ENCODE measurements at places on chromosomes 2 and 18.
A peak's percentile ranks its signal among the peaks of the same experiment; 100 is the strongest.

DNA sequence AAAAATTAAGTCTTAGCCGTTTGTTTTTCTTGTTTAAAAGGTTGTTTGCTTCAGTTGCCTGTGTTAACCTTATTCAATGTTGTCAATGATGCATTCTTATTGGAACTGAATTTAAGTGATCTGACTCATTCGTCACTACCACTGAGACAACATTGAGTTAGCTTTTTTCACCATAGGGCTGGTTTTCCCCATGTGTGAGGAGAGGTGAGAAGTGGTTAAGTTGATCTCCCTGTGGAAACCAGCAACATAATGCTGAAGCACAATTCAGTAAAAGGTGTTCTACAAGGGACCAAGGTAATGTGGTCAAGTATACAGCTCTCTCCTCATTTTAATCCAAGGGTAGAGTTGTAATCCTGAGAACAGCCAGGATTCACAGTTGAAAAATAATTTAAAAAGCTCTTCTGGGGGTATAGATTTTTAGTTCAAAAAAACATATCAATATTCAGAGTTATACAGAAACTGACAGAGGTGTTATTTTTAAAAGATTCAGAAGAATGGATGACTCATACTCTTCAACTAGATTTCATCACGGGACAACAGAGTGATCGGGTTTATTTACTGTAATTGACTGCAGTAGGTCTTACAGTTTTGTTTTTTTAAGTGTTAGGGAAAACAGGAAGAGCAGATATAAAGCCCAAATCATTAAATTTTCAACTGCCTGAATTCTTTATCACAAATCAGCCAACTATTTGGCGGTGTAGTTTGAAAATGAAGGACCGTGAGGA, 12.6 kb downstream of the NOP58 start:
- peak; percentile 62 for DNase-seq

DNA sequence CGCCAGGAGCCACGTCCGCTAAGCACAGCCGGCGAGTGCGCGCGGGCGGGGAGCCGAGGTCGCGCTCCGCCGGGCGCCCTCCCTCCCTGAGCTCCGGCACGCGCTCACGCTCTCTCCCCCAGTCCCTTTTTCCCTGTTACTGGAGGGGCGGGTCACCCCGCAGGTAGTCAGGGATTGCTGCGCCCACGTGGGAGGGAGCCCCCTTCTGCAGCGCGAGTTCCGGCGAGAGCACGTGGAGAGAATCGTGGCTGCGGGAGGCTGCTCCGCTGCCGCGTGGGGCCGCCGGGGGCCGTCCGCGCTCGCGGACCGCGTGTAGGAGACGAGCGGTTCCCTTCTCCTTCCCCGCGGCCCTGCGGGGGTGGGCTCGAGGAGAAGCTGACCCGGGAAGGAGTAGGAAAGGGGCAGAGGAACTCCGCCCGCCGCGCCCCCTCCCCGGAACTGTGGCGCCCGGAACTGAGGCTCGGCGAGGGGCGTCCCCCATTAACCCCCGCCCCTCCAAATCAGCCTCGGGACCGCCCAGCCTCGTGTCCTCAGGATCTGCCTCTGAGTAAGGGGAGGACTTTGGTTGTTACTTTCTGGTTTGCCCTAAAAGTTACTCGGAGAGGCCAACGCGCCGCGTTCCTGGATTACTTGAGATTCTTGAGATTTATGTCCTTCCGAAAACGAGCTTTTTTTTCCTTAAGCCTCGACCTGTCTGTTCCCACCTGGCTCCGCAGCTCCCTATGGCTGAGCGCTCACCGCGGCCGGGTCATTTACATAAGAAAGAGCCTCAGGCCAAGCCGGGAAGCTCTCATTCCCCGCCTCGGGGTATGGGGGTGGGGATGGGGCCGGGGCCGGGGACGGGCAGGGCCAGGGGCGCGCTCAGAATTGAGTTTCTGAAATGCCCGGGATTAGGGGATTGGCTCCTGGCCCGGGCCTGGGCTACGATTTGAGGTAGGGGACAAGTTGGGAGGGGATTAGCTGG, 1.1 kb downstream of the HK2 start:
- peak; percentile 88 for DNase-seq

- DNase-seq, result no peak
Measured at GRCh38 chr2:182281276-182281675, 145.6 kb downstream of the PDE1A start.

GRCh38 chr2:228731517-228731916, 539.6 kb downstream of the PID1 start:
- DNase-seq, result no peak

GRCh38 chr18:10329101-10329500, 125.3 kb upstream of the APCDD1 start:
- DNase-seq, result no peak

GRCh38 chr18:21444465-21445212, 155.9 kb downstream of the ESCO1 start:
- DNase-seq, result peak; percentile 41

- DNase-seq, result no peak
Measured at GRCh38 chr2:33166287-33166881, 219.6 kb downstream of the LTBP1 start.

DNA sequence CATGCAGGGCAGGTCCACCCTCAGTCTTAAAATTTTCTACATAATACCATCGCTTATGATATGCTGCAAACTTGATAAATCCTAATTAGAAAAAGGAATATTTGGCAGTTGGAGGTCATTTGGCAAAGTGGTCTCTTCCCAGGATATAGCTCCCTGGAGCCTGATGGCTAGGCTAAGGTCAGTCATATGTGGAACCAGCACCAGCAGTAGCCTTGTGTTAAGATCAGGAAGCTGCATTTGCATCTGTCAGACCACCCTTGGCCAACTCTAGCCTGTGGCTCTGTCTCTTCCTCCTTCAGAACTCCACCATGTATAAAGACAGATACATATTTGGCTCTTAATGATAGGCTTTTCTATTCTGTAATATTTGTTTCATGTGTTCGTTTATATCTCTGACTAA, 5.4 kb upstream of the HK2 start:
- no peak for DNase-seq

GRCh38 chr2:128722489-128722888, 403.8 kb upstream of the HS6ST1 start:
- no peak for DNase-seq

DNA sequence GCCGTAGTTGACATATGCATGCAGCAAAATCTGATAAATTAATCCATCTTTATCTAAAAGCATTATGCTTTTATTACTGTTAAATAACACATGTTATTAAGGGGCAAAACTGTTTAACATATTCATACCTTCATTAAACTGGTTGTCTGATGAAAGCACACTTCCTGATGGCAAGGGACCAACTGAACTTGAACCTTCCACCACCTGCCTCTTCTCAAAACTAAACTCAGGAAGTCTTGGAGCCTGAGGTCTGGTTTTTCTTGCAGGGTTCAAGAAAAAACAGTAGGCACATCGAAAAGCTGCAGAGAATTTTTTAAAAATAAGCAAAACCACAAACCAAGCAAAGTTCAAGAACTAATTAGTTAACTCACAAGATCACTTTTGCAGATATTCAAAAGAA, 64.9 kb downstream of the LNPK start:
- DNase-seq, result no peak

- DNase-seq, result no peak
Measured at GRCh38 chr2:127163921-127164320, 56.2 kb downstream of the CYP27C1 start.

- DNase-seq, result no peak
Measured at GRCh38 chr2:85678377-85678776, 10.4 kb upstream of the SFTPB start.

DNA sequence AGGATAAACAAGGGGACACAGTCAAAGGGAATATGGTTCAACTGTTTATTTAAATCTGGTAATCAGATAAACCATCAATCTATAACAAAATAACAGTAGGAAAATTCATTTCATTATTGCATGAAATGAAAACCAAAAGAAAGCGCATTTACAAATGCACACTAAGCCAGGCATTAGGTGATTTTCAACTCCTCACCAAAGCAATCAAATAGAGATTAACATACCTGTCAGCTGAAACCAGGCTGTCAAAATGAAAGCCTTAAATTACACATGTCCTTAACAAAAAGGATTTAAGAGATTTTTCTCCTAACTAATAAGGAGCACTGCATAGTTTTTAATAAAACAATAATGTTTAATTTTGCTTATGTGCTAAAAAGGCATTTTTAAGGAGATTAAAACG, 23.0 kb downstream of the STK39 start:
- DNase-seq, result no peak

- no peak for DNase-seq
Measured at GRCh38 chr2:157327200-157327599, 1.6 kb upstream of the ERMN start.

DNA sequence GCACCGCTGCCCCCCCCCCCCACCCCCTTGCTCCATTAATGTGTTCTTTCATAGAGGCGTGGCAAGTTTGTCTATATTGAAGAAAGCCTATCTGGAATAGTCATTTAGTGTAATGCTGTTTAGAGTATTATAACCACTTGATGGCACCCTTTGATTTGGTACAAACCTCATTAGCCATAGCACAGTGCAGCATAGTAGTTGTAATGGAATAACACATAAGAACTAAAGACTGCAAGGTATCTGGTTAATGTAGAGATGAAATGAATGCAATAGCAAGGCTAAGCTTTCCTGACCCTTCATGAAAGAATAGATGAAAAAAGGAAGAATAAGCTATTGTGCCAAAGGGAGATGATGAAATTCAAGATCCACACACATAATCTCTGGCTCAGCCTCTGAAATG, 81.9 kb downstream of the EHBP1 start:
- DNase-seq, result peak; percentile 17

DNA sequence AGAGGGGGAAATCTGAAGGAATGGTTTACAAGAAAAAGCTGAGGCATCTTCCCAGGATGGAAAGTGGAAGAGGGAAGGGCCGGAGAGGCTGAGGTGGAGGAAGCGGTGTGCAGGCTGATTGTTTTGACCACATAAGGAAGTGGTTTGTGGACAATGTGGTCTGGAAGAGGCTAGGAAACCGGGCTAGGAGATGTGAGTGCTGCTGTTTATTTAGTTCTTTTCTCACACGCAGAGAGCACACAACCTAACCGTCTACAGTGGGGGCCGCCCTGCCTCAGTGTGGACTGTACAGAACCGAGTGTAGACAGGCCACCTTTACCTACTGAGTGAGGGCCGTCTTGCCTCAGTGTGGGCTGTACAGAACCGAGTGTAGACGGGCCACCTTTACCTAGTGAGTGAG, 251.7 kb upstream of the PXDN start:
- DNase-seq, result peak; percentile 20

DNA sequence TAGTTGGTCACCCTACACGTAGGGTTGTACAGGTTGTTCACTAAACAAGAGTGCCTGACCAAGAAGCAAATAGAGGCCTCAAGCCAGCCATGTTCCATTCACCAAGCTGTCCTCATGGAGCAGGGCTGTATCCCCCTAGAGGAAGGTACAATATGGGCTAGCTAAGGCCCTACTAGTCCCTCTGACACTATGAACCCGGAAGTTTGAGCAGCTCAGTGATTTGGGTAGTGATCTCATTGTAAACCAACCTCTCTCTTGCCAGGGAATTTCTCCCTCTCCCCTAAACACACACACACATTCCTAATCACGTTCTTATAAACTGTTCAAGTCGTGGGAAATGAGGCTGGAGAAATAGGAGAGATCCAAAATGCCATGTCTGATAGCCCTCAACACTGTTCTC, 6.7 kb upstream of the CYS1 start:
- no peak for DNase-seq

- DNase-seq, result peak; percentile 21
Measured at GRCh38 chr2:101415220-101415619, 27.9 kb upstream of the CREG2 start.

DNA sequence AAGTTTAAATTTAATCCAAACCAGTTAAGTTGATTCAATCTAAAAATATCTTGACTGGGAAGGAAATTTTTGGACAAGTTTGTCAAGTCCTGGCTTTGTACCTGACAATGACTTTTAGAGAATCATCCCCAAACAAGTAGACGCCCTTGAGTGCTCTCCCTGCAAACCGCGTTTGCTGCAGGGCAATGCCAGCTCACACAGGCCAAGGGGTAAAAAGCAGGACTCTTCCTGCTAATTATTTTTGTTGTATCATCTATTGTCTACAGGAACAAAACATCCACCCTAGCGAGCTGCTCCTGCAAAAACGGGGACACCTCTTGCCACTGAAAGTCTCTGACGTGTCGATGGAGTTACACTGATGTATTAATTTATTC, 10.9 kb downstream of the ID2 start:
- no peak for DNase-seq

DNA sequence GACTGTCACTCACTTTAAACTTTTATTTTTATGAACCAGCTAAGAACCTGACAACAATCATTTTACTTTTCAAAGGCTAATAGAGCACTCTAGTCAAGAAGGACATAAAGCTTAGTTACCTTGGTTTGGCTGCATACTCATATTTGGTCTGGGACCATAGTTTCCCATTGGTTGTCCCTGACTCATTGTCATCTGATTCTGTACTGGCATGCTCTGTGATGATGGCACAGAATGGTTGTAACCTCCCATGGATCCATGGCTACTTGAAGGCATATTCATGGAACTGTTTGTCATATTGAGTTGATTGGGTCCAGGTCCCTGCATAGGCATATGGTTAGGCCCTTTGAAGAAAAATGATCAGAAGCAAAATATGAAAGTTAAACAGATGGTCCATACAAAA, 37.9 kb downstream of the SS18 start:
- peak; percentile 32 for DNase-seq

DNA sequence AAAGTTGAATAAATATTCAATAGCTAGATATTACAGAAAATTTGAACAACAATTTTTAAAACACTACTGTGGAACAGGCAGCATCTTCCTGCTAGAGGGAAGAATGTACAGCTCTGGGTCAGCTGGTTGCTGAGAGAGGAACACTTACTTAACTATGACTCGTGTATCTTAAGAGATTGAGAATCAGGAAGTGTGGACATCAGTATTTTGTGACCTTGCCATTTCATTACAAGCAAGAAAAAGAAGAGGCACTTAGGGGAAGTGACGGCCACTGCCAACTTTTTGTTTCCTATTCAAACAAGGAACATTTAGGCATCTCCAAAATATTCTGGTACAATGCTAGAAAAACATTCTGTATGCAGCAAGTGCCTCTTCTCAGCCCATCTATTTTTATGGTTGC, 45.9 kb downstream of the ITPRID2 start:
- peak; percentile 91 for DNase-seq

GRCh38 chr2:228245601-228246000, 64.1 kb upstream of the SPHKAP start:
- DNase-seq, result no peak

DNA sequence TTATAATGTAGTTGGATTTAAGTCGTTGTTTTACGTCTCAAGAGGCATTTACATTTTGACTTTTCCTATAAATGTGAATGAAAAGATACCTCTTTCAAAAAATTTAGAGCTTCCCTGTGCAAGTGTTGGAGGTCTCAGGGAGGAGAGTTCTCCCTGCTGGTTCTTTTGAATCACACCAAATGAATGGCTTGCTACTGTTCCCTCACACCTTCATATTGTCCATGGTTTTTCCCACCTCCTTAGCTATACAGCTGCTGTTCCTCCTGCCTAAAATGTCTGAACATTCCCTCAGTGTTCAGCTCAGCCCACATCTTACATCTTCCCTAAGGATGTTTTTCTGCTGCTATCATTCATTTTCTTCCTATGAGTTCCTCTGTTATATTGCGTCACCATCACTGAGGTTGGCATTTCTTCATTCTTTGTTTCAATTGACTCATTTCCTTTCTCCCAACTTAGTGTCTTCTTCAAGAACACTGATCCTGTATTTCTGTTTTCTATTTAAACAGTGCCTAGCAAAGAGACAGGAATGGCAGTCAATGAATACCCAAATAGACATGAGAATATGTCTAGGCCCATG, 46.0 kb downstream of the COX7A2L start:
- DNase-seq, result peak; percentile 78

- DNase-seq, result no peak
Measured at GRCh38 chr2:2853346-2853745, 522.3 kb upstream of the MYT1L start.

Data from suppressor macrophage treated with lipopolysaccharide for 1 hour (primary cell).